ENCODE measurements at places on chromosomes 16 and 17.

GRCh38 chr16:84630446-84631152 lies 12.7 kb upstream of the COTL1 start:
- DNase-seq, result no peak

- DNase-seq, result no peak
Measured at GRCh38 chr17:78366109-78366848, 6.4 kb upstream of the SOCS3 start.

- no peak for DNase-seq
Measured at GRCh38 chr17:4003131-4003500, 38.9 kb upstream of the ATP2A3 start.

DNA sequence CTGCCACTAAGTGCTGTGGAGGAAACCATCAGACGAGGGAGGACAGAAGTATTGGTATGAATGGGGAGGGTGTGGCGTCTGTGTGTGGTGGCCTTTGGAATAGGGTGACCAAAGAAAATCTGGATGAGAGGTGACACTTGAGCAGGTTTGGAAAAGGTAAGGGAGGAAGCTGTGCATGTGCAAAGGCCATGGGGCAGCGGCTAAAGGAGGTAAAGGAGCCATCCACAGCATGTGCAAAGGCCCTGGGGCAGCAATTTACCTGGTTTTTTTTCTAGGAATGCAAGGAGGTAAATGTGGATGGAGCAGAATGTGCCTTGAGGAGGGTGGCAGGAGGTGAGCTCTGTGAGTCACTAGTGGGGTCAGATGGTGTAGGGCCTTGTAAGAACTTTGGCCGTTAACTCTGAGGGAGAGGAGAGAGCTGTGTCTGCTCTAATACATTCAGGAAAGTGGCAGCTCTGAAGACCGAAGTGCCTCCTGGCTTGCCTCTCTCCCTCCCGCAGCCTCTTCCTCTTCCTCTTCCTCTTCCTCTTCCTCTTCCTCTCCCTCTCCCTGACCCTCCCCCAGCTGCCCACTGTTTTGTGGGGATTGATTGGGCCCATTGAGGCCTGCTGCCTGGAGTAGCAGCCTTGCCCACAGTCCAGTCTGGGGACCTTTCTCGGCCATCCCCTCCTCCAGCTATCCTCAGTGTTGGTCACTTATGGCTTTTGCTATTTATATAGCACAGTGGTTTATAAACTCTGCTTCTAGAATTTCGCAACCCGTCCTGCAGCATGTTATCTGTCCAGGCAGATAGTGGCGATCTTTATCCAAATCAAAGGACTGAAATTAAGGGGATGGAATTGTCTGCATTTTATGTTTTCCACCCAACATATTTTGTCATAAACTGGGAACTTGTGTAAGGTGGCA lies 38.7 kb downstream of the CMIP start:
- no peak for DNase-seq

GRCh38 chr16:88591577-88592021 lies 21.4 kb downstream of the ZC3H18 start:
- DNase-seq, result peak; percentile 55

DNA sequence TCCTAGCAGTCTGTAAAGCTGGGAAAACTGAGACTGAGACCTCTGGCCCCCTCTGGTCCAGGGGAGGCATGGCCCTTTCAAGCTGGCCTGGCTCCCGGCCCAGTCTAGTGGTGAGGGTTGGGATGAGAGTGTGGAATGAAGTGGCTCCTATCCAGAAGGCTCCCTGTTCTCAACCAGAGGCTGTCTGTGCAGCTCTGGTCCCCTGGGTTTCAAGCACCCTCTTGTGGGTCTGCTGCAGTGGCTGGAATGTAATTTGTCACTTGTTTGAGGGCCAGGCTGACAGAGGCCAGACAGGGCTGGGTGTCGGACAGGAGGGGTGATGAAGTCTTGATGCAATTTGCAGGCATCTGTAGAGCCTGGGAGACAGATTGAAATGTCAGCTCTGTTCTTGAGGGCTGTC lies 22.1 kb upstream of the PHF12 start:
- DNase-seq, result no peak

- DNase-seq, result no peak
Measured at GRCh38 chr17:32917842-32918241, 10.1 kb upstream of the TMEM98 start.

DNA sequence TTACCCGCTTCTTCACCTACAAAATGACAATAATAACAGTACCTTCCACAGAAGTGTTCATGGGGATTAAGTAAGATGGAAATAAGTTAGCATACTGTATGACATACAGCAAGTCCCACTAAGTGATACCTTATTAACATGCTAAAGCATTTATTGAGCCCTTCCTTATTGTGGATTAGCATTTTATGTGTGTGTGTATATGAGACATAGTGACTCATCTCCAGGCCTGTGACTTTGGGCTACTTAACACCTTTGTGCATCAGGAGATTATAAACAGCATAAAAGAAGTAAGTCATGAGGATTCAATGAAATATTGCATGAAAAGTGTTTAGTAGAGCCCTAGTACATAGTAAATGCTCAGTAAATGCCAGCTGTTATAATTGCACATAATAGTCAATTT lies 52.9 kb downstream of the CA10 start:
- no peak for DNase-seq

GRCh38 chr17:70405492-70406220 lies 236.3 kb downstream of the KCNJ2 start:
- no peak for DNase-seq

- no peak for DNase-seq
Measured at GRCh38 chr17:72751746-72752145, 340.7 kb downstream of the SLC39A11 start.

GRCh38 chr17:376936-377863 lies 24.6 kb upstream of the RPH3AL start:
- DNase-seq, result no peak

DNA sequence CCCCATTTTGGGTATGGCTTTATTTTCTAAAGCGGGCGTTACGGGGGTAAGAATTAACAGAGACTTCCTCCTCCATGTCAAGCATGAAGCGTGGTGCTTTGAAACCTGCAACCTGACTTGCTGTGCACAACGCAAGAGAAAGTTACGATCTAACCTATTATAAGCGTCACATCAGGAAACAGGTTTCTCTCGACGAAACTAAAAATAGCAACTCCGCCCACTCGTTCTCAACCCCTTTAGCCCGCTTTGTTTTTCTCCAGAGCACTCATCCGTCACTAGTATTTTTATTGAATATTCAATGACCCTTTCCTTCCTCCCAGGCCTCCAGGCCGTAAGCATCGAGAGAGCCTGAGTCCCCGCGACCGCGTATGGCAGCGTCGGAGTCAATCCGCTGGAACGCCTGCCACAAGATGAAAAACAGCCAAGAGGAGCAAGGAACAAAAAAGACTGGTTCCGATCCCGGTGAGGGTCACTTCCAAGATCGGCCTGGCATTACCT lies 555 bp downstream of the NUP88 start:
- peak; percentile 8 for DNase-seq

DNA sequence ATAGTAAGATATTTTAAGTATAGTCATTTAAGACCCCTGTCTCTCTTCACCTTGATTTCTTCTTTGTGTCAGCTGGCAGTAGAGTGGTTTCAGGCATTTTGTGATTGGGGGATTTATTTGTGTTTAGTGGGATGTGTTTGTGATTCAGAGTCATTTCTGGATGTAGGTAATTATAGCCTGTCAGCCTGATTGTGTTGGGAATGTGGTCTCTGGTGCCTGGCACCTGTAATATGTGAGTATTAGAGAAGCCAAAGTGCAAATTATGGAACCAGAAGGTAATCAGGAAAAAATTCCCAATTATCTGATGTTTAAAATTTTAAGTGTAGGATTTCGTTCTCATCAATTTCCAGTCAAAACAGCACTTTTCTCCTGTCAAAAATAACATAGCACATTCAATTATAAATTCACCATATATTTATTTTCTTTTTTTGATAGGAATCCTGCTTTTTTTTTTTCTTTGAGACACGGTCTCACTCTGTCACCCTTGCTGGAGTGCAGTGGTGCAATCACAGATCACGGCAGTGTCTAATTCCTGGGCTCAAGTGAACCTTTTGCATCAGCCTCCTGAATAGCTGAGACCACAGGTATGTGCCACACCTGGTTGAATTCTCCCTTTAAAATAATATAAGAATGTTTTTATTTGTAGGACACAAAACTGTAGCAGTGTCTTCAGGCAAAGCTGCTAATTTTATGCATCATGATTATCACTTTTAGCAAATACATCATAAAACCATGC lies 42.7 kb downstream of the ATF7IP2 start:
- no peak for DNase-seq

DNA sequence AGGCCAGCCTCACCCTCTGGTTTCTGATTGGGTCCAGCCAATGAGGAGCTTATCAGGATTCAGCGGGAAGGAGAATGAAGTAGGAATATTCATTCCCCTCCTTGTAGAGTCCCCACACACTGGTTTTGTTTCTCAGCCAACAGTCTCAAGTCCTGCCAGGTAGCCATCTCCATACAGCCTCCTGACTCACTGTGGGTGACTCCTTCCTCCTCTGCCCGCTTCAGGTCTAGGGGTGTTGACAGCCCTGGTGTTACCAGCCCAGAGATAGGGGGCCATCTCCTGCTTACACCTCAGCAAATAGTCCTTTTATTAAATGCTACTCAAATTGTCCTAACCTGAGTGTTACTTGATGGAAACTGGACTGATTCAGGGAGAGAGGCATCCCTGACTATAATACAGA lies 4.0 kb upstream of the MFAP4 start:
- DNase-seq, result no peak

GRCh38 chr16:27374804-27375425 lies 27.1 kb upstream of the IL21R start:
- no peak for DNase-seq

GRCh38 chr17:8552577-8553320 lies 77.8 kb downstream of the MYH10 start:
- no peak for DNase-seq

- DNase-seq, result no peak
Measured at GRCh38 chr17:61484174-61484573, 32.0 kb downstream of the TBX4 start.

GRCh38 chr16:87230571-87230970 lies 86.6 kb downstream of the C16orf95 start:
- no peak for DNase-seq

DNA sequence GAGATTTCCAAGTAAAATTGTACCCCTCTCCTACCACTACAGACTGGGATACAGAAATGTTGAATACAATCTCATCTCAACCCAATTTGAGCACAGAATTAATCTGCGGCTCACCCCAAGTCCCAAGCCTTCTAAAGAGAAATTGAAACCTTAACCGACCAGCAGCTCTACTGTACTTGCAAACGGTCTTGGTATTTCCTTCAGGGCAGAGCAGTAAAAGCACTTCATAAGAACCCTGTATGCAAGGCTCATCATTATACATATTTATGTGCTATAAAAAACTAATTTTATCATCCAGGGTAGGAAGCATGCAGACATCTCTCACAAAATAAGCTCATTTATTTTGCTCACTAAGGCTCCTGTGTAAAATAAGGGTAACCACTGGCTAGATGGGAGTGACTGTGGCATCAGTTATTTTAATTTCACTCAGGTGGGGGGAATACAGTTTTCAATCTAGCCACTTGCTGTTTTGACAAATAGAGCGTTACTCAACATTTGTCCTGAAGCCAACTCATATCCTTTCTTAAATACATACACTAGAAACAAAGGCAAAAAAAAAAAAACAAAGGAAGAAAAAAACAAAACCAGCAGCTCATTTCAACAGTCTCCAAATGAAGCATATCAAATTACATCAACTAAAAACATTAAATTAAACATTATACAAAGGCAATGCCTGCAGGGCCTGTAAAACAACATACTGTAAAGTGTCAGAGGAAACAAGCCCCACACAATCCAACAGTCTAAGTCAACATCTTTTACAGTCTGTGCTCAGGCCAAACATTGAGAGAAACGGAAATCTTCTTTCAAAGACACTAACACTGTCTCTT lies 65.0 kb downstream of the PARN start:
- DNase-seq, result no peak

- DNase-seq, result no peak
Measured at GRCh38 chr16:49487746-49488145, 114.1 kb downstream of the C16orf78 start.

DNA sequence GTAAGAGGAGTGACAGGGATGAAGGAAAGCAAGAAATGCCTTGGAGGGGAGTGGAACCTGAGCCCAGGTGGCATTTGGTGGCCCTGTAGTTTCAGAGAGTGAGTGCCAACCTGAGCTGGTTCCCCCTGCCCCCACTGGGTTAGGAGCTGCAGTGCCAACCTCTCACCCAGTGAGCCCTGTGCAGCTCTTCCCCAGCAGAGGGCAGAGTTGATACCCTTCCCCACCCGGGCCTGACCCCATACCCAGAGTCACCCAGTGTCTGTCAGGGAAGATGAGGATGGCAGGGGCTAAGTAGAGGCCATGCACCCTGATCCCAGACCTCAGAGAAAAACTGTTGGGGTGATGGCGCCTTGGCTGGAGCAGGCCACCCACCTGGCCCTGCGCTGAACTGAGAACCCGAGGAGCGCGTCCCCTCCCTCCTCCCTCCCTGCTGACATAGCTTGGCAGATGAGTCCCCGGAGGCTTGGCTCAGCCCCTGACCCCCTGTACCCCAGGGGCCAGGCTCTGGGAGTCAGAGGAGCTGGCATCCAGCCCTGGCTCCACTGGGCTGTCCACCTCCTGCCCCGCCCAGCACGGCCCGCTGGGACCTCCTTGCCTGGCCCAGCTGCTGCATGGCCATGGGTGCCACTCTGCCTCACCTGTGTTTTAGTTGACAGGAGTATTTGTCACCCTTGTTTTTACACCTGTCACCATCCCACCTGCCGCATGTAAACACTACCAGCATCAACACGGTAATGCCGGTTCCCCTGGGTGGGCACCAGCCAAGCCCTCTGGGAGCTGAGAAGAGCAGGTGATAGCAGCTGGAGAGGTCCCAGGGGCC lies 113.9 kb downstream of the AMFR start:
- DNase-seq, result no peak

- no peak for DNase-seq
Measured at GRCh38 chr16:9258423-9259051, 167.1 kb downstream of the HAPSTR1 start.

GRCh38 chr16:88665148-88665547 lies 2.3 kb upstream of the MVD start:
- no peak for DNase-seq

- no peak for DNase-seq
Measured at GRCh38 chr16:53666786-53667415, 36.8 kb downstream of the RPGRIP1L start.

GRCh38 chr16:30082545-30083090 lies 6.8 kb downstream of the PPP4C start:
- DNase-seq, result no peak

- DNase-seq, result no peak
Measured at GRCh38 chr16:9913604-9914326, 268.5 kb downstream of the GRIN2A start.

- no peak for DNase-seq
Measured at GRCh38 chr16:61987474-61988012, 48.7 kb downstream of the CDH8 start.

- DNase-seq, result no peak
Measured at GRCh38 chr17:15237106-15237425, 28.1 kb downstream of the PMP22 start.
